Vagina (tissue), 2 donors: ENCODE measurements at places on chromosomes 6 and 20.
A peak's percentile ranks its signal among the peaks of the same experiment; 100 is the strongest.

DNA sequence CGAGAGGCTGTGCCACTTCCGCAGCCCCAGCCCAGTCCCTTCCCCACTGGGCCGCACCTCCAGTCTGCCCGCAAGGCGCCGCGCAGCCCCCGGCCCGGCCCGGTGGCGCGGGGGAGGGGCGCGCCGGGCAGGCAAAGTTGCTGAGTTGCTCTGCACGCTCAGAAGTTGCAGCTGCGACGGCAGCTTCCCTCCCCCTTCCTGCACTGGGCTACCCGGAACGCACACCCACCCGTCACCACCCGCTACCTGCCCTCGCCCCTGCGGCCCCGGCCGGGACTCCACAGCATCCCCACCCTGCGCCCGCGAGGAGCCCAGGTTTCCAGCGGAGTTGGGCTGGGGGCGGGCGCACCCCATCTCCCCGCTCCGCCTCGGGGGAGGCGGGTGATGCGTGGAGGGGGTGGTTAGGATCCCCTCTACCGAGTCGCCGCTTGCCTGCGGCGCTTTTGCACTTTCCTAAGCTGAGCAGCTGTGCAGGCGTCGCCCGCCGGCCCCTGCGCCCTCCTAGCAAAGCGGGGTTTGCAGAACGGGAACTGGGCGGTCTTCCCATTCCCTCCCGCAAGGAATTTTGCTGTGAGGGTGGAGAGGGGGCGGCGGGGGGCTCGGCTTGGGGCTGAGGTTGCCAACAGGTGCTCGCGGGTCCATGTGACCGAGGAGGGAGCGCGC, 55.9 kb upstream of the RREB1 start:
- DNase-seq, result no peak

- no peak for DNase-seq
Observed at GRCh38 chr6:164051427-164051826, 636.9 kb downstream of the QKI start.

DNA sequence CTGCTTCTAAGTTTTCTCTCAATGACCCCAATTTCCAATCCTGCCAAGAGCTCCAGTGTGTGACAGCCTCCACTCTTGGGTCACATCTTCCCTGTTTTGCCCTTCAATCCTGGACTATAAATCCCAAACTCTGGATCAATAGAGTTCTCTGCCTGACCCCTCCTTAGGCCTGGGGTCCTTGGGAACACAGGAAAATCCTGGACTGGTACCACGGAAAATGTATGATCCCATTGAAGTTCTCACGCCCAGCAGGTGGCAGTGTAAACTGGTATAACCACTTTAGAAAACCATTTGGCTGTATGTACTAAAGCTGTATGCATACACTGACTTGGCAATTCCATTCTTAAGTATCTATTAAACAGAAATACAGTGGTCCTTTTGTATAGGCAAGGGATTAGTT, 98.0 kb downstream of the SNAP25 start:
- no peak for DNase-seq

DNA sequence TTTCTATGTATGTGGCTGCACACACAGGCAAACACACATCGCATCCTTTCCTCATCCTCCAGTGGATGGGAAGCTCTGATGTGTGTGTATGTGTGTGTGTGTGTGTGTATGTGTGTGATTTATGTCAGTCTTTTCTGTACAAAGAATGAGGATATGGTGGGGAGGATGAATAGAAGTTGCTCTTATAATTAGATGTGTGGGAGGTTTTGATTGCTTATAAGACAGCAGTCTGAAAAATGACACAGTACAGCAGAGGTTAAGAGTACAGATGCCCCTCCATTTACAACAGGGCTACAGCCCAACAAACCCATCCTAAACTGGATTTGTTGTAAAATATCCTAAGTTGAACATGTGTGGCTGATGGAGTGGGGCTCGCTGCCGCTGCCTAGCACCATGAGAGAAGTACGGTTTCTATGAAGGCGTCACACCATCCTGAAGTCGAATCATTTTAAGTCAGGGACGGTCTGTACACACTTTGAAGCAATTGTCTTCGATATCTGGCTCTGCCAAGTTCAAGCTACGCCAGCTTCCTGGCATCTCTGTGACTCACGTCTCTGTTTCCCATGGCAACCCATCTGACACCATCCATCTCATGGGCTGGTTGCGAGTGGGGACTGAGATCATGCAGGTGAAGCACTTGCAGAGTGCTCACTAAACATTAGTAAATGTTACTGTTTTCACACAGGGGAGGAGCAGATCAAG, 252.6 kb downstream of the MYLK4 start:
- no peak for DNase-seq

GRCh38 chr6:152295920-152296319, 341.2 kb downstream of the SYNE1 start:
- no peak for DNase-seq

DNA sequence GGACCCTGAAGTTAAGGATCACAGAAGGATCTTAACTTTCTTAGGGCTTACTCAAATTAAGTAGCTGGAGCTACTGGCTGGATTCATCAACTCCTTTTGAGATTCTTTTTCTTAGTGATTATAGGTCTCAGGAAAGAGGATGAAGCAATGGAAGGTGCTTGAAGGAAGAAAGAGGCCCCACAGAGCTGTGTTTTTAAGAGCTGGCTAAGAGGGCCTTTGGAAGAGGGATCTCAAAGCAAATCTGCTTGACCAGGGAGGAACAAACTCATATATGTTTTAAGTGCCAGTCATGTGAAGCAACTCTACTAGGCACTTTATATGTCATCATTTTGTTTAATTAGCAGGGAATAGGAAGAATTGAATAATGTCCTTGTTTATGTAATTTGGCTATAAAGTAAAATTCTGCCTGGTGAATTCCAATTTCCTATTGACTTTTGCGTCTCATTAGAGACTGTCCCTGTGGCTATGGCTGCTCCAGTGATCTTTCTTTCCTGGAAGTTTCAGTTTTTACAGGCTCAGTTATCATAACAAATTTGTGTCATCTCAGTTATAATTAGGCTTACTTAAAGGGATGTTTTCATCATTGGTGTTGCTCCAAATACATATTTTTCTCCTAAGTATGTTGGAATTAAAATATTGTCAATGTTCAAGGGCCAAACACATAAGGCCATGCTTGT, 222.8 kb upstream of the CITED2 start:
- no peak for DNase-seq

GRCh38 chr20:37994512-37994911, 38.7 kb downstream of the TTI1 start:
- DNase-seq, result no peak

DNA sequence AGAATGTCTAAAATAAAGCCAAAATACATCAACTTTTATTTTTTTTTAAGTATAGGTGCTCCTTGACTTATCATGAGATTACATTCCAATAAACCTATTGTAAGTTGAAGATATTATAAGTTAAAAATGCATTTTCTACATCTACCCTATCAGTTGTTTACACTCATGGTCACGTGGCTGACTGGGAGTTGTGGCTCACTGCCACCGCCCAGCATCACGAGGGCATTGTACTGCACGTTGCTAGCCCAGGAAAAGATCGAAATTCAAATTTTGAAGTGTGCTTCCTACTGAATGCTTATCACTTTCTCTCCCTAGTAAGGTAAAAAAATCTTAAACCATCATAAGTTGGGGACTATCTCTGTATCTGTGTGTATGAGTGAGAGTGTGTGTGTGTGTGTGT, 126.6 kb upstream of the RIN2 start:
- no peak for DNase-seq

GRCh38 chr6:106415921-106416320, 55.4 kb downstream of the CRYBG1 start:
- DNase-seq, result no peak

DNA sequence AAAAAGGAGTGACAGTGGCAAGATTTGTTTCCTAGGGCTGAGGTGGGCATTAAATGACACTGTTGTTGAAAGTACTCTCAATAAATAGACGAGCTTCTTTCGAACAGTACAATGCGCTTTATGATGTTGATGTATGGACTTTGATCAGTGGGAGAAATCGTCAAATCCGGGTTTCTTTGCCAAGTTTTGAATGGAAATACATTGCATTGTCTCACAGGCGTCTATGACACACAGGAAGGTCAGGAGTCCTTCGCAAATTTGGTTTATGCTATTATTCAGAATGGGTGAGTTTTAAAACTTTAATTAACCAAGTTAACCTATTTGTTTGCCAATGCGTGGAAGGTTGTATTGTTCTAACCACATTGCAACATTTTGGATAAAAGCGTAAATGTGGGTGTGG, 547.3 kb upstream of the SLC35B3 start:
- no peak for DNase-seq

- no peak for DNase-seq
Observed at GRCh38 chr6:56440551-56440981, 193.2 kb upstream of the COL21A1 start.

DNA sequence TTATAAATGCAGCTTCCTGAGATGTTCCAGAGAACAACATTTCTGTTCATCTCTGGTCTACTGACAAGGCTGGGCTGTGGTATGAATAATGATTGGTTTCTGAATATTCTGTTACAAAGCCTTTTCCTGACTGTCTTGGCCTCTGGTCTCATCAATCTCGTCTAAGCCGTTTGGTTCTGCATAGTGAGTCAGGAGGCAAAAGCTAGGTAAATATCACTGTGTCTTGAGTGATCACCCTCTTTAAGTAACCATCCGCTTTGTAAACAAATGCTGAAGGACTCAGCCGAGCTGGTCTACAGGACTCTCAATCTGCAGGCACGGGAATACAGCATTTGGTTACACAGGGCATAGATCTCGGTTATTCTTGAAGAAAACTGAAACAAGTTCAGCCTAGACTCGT, 511.9 kb downstream of the KIF16B start:
- no peak for DNase-seq

DNA sequence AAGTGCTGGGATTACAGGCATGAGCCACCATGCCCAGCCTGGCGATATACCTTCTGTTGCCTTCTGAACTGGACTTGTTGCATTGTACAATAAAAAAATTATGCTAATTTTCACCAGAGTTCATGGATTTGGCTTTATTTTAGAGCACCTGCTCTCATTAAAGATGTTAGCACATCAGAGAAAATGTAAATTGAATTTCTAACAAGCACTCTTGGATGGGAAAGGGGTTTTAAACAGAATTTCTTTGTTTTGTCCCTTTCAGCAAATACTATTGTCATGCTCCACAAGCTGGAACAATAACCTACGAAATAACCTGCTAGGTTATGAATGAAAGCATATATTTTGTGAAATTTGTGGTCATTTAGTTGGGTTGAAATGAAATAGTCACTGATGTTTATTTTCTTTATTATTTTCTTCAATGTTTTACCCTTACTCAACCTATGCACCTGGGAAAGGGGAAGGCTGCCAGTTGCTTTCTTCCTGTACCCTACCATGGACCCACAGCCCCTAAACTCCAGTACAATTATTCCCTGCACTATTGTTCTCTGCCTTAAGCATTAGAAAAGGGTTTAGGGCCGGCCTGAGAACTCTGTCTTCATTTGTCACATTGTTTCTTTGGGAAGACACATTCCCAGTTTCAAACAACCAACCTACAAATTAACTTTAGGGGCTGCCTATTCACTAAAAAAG, 22.2 kb downstream of the ZDHHC14 start:
- no peak for DNase-seq

DNA sequence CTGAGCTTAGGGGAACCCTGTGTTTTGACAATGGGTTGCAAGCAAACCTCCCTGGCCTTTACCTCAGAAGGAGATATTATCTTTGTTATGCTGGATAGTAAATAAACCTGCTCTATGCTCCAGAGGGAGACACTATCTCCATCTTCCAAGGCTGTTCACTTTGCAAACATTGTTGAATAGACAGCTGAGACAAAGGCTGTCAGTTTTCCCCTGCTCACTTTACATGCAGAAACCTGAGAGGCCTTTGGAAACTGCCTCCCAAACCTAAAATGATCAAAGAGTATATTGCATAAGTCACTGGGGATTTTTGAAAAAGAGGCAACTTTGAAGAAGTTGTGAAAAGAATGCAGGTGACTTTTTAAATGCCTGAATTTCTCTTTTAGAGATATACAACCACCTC, 61.6 kb downstream of the MRAP2 start:
- no peak for DNase-seq

GRCh38 chr20:32474009-32474716, 111.0 kb downstream of the NOL4L start:
- no peak for DNase-seq

GRCh38 chr20:41670631-41671030, 52.5 kb upstream of the CHD6 start:
- no peak for DNase-seq

DNA sequence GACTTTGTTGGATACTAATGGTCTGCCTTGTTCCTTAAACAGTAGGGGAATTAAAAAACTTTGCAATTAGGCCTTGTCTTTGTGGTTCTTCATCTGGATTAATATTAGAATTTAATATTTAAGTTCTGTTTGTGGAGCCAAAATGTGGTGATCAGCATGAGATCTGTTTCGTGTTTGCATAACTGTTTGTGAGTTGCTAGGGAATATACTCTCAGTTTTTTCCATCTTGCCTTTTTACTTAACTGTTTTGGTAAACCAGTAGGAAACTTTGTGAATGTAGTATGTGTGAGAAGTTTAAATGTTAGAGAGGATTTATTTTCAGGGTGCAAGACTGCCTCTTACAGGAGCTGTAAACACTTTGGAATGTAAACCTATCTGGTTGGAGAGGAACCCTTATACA, 35.6 kb downstream of the LRRC1 start:
- no peak for DNase-seq

DNA sequence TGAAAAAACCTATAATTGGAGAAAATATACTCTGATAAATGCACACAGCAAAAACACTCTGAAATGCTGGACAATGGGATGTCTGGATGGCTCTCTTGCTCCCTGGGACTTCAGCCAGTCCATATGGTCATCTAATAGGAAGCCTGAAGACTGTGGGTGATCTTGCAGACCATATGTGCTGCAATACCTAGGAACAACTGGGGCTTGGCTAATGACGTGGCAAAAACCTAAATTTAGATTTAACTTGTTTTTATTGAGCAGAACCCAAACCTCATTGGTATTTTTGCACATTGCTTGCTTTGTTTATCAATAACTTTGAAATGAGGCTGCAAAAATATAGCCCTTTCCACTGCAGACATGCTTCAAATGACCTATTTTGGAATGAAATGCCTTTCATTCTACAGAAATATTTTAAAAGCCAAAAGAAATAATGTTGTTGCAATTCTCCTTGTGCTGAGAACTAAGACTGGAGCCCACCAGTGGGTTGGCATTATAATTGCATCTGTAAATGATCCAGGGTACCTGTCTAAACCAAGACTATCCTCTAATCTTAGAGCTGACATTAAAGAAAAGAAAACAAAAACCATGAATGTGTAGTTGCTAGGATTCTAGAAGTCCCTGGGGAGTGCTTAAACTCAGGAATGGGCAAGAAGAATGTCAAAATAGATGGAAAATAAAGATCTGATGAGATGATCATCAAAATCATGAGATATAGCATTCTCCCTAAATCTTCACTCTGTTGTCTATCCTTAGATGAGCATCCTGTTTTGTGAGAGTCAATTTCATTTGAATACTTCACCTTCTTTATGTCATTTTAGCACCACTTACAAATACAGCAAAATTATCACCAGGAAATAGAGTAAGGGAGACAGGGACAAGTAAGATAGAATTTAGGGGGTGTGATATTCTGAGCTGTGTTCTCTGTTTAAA, 152.1 kb upstream of the RIMS1 start:
- DNase-seq, result no peak

GRCh38 chr6:30000156-30000791, 57.9 kb downstream of the HLA-A start:
- DNase-seq, result peak; percentile 22
